Fibroblast of upper back skin (primary cell): ENCODE measurements at places on chromosomes 12 and 14.

DNA sequence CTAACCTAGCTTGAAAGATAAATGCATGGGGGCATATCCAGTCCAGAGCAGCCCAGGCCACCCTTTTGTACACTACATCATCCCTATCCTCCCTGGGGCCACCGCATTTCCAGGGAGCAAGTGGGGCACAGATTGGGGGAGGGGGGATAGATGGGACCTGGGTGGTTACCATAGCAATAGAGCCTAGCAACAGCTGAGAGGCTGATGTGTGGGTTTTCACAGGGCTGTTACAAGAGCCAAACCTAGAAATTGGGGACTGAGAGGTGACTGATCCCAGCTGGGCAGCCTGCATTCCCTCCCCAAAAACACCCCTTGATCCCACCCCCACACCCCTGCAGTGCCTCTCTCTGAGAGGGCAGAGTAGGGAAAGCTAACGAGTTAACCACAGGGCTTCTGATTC is 3.7 kb upstream of the ZNF384 start:
- DNase-seq, result no peak

GRCh38 chr12:56758728-56759262 is 4.3 kb upstream of the HSD17B6 start:
- no peak for DNase-seq

DNA sequence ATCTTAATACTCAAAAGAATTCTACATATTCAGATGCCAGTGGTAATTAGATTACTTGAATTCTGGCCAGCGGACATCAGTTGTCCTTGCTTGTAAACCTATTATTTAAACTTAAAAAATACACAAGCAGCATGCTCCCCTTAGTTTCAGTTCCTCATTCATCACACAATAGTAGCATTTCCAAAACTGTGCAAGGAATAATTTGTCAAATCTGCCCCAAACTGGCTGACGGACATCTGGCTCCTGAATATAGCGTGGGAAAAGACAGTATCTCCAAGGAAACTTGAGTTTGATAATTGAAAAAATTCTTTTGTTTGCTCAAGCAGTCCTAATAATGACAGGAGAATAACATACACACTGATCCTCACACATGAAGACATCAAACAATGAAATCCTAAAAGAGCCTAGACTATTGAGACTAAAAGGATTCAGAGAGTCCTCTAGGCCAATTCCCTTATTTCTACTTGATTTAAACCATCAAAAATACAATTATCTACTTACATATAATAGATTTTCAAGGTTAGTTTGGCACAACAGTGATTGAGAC is 90.4 kb downstream of the KIF21A start:
- no peak for DNase-seq

- no peak for DNase-seq
Observed at GRCh38 chr12:52660934-52661499, 9.0 kb upstream of the KRT2 start.

DNA sequence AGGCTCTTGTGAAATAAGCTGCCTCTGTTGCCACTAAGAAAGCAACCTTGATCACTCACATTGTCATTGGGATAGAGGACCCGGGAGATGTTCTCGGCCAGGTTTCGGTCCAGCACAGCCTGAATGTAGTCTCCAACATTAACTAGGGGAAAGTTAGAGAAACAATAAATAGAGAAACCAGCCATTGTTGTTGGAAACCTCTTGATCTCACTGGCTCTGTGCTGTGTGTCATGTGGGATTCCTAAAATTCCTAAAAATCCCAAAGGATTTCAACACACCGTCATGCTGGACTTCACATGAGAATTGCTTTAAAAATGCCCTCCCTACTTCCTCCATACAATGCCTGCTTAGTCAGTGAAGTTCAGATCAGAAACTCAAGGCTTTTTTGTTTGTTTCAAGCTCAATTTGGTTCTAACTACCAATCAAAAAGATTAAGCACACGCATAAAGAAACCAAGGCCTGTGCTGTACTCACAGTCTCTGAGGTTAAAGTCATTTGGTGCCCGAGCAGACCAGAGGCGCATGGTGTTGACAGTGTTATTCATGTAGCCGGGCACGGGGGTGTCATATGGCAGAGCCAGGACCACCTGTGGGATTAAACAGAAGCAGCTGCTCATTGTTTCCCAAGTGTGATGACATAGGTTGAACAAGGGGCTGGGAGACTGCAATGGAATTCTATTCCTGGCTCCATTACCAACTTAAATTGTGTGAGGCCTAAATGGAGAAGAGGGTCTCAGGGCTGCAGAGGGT is 23.6 kb downstream of the PYGL start:
- peak; percentile 94 for DNase-seq
